ENCODE measurements at places on chromosomes 5 and 9.

- DNase-seq, result no peak
Observed at GRCh38 chr9:37944266-37944650, 40.3 kb upstream of the SLC25A51 start.

GRCh38 chr9:133737071-133737773 lies 930 bp downstream of the SARDH start:
- DNase-seq, result peak; percentile 37

DNA sequence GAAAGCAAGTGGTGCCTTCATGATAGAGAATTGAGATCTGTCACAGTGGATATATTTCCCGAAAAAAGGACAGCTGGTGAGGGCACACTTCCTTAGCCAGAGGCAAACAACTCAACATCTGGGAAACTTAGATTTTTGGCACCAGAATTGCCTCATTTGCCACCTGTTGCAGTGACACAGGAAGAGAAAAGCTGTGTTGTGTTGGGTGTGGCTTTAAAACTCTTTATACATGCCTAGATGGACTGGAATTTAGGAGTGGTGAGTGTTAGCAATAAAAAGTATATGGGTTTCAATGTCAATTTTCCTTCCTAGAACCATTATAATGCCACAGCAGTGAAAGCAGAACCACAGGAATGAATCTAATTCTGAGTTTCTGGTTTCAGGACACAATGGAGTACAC lies 62.6 kb upstream of the CEMIP2 start:
- no peak for DNase-seq

- DNase-seq, result no peak
Observed at GRCh38 chr5:41508696-41509398, 1.6 kb downstream of the PLCXD3 start.

GRCh38 chr5:144549580-144549979 lies 378.9 kb downstream of the KCTD16 start:
- no peak for DNase-seq
